ENCODE measurements at places on chromosomes 12 and 14.

- no peak for DNase-seq
Measured at GRCh38 chr14:75823334-75823733, 158.5 kb downstream of the TGFB3 start.

DNA sequence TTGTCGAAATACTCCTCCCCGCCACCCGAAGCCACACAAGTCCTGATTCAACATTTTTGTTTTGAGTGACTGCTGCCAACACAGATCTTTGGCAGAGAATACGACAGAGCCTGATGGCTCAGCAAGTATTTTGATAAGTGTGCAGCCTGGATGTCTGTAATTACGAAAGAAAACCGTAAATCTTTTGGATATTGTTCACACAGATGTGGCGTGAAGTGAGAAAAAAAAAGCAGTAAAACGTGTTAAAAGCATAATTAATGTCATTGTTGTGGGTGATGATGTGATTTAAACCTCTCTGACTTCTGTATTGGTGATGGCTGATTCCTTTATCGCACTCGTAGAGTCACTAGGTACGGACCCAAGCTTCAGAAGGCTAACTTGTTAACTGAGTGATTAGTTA, 98.7 kb downstream of the PHETA1 start:
- peak; percentile 66 for DNase-seq

- DNase-seq: no peak
Measured at GRCh38 chr12:104966677-104967076, 8.6 kb upstream of the SLC41A2 start.

DNA sequence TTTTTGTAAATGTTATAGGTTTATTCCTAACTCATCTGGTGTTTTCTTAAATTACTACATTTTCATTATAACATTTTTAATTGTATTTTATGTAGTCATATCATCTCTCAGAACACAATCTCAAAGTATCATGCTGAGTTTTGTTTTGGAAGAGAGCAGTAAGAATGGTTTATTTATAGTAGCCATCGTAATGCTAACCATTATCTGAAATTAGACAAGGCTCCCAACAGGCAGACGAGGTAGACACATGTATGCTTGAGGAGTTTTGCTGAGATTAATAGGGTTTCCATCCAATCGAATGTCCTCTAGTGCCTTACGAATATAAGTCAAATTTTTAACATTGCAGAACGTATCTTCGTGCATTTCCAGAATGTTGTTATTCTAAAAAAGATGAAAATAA, 9.0 kb upstream of the CCER1 start:
- no peak for DNase-seq

DNA sequence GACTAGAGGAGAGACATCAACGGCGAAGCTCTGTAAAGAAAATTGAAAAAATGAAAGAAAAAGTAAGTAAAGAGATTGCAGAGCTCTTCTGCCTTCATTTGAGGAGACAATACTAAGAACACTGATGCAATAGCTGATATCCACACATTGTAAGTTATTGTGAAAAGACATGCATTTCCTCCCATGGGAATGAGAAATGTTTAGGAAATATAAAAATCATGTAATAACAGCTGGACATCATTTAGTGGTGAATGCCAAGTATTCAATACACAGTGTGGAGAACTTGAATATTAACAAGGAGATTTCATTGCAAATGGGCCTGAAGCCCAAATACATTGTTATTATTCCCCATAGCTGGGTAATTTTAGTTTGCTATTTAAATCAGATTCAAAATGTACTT, 179.2 kb downstream of the KICS2 start:
- DNase-seq: no peak

DNA sequence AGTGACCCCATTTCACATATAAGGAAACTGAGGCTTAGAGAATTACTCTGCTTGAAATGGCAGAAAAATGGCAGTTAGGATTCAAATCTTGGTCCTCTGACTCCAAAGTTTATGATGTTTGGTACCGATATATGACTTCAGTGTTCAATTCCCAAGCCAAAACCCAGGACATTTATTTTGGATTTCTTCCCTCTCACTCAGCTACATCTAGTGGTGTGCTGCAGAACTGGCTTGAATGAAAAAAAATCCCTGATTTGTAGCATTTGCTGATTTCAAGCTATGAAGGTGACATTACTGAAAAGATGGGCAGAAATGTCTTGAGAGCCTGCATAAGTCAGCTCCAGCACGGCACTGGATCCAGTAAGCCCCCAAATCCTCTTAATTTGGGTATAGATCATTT, 106.4 kb downstream of the EFCAB11 start:
- no peak for DNase-seq

DNA sequence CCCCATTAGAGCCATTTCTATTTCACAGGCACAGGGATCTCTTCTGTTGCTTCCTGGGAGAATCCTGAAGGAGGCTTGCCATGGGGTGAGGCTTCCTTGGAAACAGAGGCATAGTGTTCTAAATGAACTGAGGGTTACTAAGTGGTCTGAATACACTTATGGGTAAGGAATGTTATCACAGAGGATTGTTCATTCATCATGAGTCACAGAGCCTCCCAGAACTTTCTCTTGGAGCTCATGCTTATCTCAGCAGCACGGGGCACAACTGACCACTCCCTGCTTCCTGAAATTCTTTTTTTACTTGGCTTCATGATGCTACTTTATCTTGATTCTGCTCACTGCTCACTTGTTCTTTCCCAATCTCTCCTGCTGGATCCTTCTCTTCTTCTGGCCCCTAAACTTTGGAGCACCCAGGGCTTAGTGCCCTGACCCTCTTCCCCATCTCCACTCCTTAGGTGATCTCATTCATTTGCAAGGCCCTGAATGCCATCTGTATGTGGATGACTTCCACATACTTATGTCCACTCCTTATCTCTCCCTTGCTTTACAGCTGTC, 57.9 kb downstream of the ANO6 start:
- no peak for DNase-seq

- no peak for DNase-seq
Measured at GRCh38 chr12:10151621-10152020, 20.3 kb downstream of the OLR1 start.

- no peak for DNase-seq
Measured at GRCh38 chr12:67367843-67368242, 98.7 kb downstream of the CAND1 start.

DNA sequence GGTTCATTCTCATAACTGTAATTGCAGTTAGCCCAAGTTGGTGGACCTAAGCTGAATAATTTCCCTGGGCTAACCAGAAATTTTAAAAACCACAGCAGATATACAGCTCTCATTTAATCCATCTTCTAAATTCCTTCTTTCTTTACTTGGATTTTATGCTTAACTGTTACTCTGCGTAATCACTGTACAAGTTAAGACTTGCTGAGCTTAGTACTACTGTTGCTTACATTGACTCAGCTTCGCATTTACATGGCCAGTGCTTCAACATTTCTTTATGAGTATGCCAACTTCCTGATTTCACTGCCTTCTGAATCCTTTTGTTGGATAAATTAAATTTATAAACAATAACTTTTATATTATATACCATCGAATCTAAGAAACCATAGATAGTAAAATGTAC, 147.4 kb downstream of the SLC38A4 start:
- no peak for DNase-seq

DNA sequence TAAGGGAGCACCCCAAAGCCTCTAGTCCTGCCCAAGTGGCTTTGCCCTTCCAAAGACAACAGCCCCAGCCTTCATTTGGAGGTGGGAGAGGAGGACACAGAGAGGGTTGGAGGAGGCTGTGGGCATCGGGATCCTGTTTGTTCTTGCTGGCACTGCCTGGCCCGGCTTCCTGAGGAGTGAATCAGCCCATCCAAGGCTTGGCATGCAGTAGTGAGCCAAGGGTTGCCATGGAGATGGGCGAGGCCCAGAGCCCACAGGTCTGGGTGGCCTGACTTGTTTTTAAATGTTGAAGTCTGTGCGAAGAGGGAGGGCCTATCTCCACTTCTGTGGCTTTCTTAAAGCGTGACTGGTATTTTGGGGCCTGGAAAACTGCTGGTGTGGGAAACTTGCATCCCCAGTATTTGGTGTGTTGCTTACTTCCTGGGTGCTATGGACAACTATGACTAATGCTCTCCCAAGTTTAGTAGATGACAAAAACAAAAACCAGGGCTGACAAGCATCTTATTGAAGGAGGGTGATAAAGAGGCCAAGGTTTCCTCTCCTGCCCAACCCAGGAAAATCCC, 15.8 kb downstream of the CD9 start:
- DNase-seq: no peak

GRCh38 chr14:52131640-52132320, 62.9 kb upstream of the NID2 start:
- peak; percentile 78 for DNase-seq

DNA sequence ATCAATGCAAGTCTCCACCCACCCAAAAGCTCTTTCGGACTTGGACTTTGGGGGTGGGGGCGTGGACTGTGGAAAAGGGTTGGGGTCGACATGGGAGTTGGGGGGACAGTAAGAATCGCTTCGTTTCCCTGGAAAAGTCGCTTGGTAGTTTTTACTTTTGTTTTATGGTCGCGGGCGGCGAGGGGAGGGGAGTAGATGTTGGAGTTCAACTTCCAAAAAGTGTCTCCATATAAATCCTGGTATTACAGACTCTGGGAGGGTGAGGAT, 568 bp upstream of the BCL11B start:
- no peak for DNase-seq

GRCh38 chr12:133156125-133156690, 25.1 kb upstream of the ZNF268 start:
- DNase-seq: no peak

DNA sequence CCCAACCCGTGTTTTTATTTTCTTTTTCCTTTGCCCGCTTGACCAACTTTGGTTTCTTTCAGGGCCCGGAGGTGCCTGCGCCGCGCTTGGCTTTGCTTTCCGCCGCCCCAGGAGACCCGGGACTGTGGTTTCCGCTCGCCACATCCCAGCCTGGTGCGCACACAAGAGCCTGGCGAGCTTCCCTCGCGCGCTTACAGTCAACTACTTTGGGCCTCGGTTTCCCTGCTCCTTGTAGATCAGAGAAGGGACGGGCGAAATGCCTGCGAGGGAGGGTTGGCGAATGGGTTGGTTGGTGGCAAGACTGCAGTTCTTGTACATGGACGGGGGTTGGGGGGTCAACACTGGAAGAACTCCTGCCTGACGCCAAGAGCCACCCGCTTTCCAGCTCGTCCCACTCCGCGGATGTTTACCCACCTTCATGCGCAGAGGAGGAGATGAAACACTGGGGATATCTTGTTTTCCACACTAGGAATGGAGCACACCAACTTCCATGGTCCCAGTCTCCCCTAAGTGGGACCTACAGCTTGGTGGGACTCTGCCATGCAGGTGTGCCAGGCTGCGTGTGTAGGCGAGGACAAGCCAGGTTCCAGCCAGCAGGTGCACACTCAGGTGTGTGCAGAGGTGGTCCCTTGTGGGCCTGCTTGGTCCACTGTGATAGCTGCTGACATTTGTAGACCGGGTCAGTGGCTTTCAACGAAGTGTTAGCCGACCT, 16.6 kb upstream of the TBX3 start:
- DNase-seq: no peak

DNA sequence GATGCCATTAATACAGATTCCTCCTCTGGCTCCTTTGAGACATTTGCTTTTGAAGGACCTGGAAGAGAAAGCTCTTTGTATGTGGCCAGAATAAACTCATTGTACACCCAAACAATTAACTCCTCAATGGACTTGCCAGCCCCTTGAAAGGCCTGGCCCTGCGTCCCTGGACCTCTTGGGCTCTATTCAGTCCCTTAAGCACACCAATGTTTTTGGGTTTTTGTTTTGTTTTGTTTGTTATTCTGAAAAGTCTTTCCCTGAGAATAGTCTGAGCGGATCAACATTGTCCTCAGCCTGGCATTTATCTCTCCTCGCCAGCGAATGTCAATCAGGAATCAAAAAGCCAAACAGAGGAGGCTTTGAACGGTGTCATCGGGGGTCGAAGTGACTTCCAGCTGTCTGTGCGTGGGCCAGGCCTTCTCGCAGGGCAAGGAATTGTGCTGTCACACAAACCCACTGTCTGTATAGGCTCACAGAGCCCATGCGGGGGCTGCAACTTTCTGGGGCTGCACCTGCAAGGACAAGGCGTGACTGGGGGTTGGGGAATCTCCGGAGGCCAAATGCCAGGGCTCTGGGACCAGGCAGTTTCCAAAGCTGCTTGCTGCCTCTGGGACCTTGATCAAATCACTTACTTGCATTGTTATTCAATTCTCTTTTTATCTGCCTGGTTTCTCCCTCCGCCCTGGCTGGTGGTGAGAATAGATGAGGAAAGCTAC, 108.3 kb downstream of the SMOC1 start:
- no peak for DNase-seq

- DNase-seq: no peak
Measured at GRCh38 chr14:60514378-60514740, 5.4 kb downstream of the SIX6 start.

- DNase-seq: no peak
Measured at GRCh38 chr12:14482886-14483285, 84.8 kb downstream of the PLBD1 start.

DNA sequence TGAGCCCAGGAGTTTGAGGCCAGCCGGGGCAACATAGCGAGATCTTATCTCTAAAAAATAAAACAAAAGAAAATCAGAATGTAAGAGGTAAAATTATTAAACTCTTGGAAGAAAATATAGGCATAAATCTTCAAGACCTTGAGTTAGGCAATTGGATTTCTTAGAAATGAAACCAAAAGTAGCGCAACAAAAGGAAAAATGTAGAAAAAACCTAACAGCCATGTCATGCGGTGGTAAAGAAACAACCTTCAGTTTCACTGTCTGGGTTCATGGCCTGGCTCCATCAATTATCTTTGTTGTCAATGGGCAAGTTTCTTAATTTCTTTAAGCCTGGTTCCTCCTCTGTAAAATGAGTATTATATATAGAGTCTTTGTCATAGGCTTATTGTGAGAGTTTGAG, 5.6 kb upstream of the GCH1 start:
- DNase-seq: no peak

GRCh38 chr12:63164911-63165310, 13.9 kb upstream of the AVPR1A start:
- no peak for DNase-seq

DNA sequence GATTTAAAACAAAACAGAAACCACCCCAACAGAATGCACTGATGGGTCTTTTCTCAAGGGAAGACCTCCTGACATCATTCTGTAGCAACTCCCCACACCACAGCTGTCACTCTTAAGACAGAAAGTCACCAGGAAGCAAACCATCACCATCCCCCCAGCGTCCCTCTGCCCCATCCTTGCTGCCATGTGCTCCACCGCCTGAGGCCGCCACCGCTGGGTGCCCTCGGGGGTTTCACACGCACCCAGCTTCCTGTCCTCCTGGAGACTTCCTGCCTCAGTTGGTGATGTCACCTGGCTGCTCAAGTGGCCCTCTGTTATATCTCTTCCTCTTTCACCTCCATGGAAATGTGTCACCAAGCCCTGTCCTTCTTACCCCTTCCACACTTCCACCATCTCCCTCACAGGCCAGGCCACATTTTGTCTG, 71.4 kb upstream of the GPR68 start:
- no peak for DNase-seq

GRCh38 chr12:99649551-99649950, 2.0 kb downstream of the GARIN6 start:
- DNase-seq: no peak

DNA sequence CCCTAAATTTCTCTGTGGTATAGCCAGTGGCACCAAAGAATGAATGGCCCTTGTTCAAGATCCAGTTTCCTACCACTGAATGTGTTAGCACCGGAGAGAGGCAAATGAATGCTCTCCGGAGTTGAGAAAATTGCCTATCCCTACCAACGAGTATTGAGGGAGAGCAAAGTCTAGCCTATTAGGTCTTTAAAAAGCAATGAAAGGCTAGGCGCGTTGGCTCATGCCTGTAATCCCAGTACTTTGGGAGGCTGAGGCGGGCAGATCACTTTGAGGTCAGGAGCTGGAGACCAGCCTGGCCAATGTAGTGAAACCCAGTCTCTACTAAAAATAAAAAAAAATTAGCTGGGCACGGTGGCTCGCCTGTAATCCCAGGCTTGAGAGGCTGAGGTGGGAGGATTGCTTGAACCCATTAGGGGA, 898 bp upstream of the RAB15 start:
- no peak for DNase-seq
